Stimulated activated CD4-positive, alpha-beta T cell treated with anti-CD3 and anti-CD28 coated beads, Interleukin-4, amount 100 ng/mL, for 1 hour (primary cell): ENCODE measurements at places on chromosomes 16 and 17.
A peak's percentile ranks its signal among the peaks of the same experiment; 100 is the strongest.

DNA sequence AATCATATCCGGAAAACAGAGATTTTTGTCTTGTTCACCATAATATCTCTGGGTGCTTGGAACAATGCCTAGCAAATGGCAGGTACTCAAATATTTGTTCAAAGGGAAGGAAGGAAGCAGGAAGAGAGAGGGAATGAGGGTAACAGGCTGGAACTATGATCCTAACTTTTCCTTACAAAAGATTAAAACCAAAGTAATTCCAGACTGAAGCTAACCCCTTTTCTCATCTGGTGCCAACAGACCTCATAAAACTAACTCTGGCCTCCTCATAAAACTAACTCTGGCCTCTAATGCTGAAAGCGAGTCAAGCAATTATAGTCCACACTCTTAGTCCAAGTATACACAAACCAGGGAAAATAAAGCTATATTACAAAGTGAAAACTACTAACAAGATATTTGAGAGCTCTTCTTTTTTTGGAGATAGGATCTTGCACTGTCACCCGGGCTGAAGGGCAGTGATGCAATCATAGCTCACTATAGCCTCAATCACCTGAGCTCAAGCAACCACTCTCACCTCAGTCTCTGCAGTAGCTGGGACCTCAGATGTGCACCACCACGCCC lies 84.6 kb downstream of the KANSL1 start:
- no peak for DNase-seq

DNA sequence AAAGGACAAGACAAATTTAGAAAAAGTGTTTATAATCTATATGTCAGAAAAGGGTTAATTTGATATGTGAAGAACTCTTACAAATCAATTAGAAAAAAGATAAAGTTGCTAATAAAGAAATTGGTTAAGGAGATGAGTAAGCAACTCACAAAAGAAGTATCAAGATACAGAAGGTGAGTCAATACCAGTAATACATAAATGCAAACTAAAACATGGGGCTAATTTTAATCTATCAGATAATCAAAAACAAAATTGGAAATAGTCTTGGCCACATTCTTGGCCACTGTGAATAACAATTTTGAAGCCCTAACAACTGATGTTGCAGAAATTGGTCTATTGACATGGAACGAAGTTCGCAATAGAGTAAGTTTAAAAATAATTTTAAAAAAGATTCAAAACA lies 6.8 kb downstream of the DHRS7C start:
- no peak for DNase-seq

GRCh38 chr17:64277831-64278562 lies 14.9 kb upstream of the TEX2 start:
- no peak for DNase-seq

GRCh38 chr16:86565644-86566511 lies 751 bp upstream of the FOXC2 start:
- no peak for DNase-seq

GRCh38 chr17:4747847-4748246 lies 8.1 kb upstream of the CXCL16 start:
- no peak for DNase-seq

DNA sequence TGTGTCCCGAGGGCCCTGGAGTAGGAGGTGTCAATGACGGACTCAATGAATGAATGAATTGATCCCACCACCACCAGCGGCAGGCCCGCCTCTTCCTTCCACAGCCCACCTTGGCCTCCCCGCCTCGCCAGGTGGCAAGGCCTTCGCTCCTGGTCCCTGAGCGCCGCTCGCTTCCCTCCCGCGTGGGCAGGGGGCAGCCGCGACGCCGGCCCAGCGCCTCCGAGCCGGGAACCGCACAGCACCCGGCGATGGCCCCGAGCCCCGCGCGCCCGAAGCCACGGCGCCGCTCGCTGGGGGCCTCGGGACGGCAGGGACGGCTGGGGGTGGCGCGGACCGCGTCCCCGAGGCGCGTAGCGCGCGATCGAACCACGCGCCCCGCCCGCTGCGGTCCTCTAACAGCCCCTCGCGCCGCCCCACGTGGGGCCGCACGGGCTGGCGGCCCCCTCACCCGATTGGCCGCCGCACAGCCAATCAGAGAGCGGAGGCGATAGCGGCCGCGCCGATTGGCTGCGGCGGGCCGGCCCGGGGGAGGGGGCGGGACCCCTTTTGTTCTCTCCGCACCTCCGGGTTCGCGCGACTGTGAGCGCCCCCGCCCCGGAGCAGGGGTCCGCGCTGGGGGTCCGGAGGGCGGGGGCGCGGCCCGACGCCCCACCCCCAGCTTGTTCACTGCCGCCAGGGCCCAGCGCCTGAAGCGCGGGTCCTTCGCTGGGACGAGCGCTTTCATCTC lies 31.4 kb downstream of the ACTG1 start:
- peak; percentile 63 for DNase-seq
